Mucosa of descending colon (tissue), 3 donors: ENCODE measurements at places on chromosomes 11 and 22. TPM values are rescaled to one million over a fixed set of nuclear protein-coding genes. Genes with fewer than 3 reads are reported as not detected.

- no peak for DNase-seq
These were observed 6.2 kb downstream of the PTPN5 start for GRCh38 chr11:18785411-18785810.

DNA sequence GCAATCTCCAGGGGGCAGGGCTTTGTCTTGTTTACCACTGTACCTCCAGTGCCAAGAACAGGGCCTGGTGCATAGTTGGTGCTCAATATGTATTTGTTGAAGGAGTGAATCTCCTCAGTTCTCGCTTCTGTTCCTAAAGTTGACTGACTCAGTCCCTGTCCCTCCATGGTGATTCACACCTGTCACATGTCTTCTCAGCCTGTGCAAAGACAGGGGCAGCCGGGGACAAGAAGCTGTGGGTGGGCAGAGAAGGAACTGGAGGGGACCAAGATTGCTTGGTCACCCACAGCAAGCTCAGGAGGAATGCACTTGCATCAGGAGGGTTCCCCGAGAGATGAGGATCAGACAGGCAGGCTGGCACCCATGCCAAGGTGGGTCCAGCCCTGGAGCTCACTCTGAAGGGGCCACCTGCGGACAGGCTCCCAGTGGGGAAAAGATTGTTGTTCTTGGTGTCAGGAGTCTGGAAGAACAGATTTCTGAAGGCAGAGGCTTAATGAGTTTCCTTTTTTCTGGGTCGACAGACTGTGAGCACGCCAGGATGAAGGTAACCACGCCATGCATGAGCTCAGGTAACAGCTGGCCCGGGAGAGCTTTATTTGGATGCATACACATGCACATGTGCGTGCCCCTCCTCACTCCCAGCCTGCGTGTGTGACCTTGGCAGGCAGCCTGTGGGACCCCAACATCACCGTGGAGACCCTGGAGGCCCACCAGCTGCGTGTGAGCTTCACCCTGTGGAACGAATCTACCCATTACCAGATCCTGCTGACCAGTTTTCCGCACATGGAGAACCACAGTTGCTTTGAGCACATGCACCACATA is 16.9 kb downstream of the IL17RA start:
- no peak for DNase-seq

TRAPPC4 gene
- total RNA-seq: 58.4 TPM

DNA sequence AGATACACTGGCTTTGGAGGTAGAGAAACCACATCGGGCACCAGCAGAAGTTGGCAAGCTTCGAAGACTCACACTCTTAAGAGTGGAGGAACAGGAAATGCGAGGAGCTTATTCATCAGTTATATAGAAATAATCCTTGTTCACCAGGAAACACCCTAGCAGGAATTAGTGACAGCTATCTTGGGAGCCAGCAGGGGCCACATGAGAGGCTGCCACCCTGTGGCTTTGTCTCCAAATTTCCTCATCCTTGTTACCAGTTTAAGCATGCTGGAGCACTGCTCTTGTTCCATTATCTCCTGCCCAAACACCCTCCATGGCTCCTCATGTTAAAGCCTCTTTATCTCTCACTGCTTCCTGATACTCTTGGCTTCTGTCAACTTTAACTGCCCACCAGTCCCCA is 131.0 kb downstream of the PLEKHA7 start:
- DNase-seq: no peak

ALKBH3 gene
- 18.9 TPM for total RNA-seq

- DNase-seq: no peak
These were observed 297.1 kb upstream of the NCAM1 start for GRCh38 chr11:112663947-112664634.

EHF gene
- total RNA-seq: 372 TPM

TPBGL gene
- not detected for total RNA-seq

DNA sequence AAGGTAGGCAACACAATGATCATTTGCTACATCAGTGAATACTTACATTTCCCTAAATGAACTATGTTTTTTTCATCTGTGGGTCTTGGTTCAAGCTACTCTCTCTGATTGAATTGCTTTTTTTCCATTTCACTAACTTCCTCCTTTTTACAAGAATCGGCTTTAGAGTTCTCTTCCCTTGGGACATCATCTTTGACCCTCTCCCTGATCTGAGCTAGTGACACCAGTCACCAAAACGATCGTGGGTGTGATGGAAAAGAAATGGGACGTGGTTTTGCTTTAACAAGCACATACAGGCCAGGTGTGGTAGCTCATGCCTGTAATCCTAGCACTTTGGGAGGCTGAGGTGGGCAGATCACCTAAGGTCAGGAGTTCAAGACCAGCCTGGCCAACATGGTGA is 129.9 kb downstream of the WT1 start:
- DNase-seq: no peak

BIRC3 gene
- total RNA-seq: 116 TPM

GRCh38 chr11:131692151-131692550 is 321.7 kb downstream of the NTM start:
- no peak for DNase-seq

GRCh38 chr22:36409911-36410756 is 22.4 kb upstream of the MYH9 start:
- peak; percentile 97 for DNase-seq

DNA sequence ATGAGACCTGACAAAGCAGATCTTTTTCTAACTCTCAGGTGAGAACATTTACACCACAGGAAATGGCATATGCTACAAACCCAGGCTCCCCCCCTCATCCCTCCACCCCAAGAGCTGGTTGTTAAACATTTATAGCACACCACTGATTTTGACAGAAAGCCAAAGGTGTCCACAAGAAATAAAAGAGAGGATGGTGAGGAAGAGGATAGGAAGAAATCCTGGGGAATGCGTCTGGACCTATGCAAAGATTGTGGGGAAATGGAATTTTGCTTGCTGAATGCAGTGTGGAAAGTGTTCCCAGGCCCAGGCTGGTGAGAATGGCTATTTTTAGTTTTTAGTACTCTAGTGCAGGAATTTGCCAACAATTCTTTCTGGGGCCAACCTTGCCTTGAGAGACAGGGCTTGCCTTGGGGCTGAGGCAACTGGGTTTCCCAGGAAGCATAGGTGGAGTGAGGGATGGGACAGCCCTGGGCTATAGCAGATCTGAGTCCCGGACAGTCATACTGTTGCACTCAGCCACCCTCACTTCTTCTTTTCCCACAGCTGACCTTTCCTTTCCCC is 163.9 kb downstream of the ADAMTS15 start:
- no peak for DNase-seq

DNA sequence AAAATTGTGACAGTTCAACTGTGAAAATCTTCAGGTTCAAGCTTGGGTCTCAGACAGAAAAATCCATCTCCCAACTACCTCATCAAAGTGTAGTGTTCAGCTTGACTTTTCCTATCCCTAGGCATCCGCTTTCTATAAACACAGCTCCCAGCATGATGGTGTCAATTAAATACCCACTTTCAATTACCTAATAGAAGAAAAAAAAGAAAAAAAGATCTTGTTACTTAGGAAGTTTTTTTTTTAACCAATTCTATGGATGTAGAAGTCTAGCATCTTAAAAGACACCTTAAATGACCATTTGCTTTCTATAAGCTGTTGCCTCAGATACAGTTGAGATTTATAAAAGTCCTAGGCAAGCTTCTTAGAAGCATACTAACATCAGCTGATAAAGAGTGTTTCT is 244.1 kb upstream of the MTNR1B start:
- no peak for DNase-seq

GRCh38 chr22:17152971-17153370 is 6.1 kb downstream of the HDHD5 start:
- DNase-seq: no peak

DKK3 gene
- total RNA-seq: 18.9 TPM

DNA sequence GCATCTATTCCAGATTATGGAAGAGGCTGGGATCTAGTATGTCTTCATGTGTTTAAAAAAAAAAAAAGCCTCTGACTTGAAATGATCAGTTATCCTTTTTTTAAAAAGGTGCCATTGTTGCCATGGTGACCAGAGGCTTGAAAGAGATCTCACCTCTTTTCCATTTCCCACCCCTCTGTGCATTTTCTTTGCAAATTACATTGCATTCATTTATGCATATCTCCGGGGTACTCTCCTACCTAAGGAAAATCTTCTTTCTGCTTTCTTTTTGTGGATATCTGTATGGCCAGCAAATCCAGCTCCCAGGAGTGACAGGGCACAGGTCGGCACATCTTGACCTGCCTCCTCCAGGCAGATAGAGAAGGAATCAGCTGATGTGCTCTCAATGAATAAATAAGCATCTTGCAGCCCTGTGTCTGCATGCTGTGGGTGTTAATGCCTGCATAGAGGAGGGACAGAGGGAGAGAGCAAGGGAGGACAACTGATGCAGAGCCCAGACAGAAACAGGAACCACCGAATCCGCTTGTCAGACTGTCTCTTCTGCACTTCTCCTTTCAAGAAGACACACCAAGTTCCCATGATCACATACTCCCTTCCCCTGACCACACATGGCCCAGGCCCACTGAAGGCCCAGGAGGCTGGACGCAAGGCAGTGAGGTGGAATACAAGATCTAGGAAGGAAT is 50.9 kb downstream of the CWC15 start:
- no peak for DNase-seq

RFPL3 gene
- total RNA-seq: not detected

GRCh38 chr22:48340727-48341709 is 1486.7 kb downstream of the BRD1 start:
- no peak for DNase-seq

DNA sequence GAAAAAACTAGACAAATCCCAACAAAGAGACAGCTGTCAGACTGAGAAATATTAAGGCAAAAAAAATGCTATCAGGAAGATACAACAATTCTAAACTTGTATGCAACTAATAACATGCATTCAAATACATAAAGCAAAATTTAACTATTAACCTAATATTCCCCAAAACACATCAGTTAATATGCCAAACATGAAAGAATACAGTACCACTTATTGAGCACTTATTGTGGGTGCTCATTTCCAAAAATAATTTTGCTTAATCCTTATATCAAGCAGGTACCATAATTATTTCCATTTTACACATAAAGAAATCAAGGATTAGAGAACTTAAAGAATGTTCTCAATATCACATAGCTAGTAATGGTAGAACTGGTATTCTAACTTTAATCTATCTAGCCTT is 67.7 kb upstream of the HMGXB4 start:
- DNase-seq: no peak

- peak; percentile 68 for DNase-seq
These were observed 7.6 kb upstream of the MCM5 start for GRCh38 chr22:35392357-35392756.

DNA sequence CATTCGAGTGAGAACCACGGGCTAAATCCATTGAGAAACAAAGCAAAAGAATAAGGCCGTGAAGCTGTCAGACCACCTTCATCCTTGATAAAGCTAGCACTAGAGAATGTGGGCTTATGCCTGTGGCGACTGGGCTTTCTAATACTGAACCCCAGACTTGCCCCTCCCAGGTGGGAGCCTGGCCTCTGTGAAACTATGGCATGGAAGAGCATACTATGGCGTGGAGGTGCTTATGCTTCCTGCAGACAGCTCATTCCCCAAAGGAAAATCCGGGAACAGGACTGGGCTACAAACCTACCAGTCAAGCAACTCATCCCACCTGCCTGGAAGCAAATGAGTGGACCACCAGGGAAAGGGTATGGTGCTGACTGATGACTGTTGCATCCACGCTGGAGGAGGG is 92.4 kb downstream of the ZC3H12C start:
- DNase-seq: no peak

DNA sequence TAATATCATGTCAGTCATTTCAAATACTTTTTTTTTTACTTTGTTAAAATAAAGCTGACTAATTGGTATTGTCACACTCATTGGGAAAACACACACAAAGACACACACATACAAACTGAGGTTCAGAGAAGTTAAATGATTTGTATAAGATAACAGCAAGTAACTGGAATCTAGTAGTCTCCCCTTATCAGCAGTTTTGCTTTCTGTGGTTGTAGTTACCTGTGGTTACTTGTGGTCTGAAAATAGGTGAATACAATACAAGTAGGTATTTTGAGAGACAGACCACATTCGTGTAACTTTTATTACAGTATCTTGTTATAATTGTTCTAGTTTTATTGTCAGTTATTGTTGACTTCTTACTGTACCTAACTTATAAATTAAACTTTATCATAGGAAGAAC is 610.9 kb downstream of the CNTN5 start:
- DNase-seq: no peak

DNA sequence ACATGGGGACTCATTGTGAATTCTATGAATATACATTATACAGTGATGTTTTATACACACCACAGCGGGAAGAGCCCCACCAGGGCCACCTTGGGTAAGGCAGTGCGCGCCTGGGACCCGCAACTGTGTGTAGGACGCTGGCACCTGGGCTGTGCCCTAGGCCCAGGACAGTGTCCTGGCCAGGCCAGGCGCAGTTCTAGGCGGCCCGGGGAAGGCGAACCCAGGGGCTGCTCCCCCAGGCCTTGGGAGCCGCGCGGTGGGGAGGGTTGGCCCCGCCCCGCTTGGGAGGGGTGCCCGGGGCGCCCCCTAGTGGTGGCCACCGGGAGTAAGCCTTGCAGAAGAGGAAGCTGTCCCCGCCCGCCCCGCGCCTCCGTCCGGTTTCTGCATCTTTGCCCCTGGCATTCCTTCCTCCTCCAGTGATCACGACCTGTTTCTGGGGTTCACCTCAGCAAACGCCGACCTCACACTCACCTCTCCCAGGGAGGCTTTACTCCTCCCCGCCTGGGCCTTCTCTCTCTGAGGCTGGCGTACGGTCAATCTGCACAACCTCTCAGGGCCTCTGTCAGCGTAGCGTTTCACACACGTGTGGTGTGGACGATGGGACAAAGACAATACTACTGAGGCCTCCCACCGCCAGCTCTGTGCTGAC is 9.5 kb upstream of the EHD1 start:
- DNase-seq: peak; percentile 94

KRTAP5-2 gene
- total RNA-seq: not detected

DNA sequence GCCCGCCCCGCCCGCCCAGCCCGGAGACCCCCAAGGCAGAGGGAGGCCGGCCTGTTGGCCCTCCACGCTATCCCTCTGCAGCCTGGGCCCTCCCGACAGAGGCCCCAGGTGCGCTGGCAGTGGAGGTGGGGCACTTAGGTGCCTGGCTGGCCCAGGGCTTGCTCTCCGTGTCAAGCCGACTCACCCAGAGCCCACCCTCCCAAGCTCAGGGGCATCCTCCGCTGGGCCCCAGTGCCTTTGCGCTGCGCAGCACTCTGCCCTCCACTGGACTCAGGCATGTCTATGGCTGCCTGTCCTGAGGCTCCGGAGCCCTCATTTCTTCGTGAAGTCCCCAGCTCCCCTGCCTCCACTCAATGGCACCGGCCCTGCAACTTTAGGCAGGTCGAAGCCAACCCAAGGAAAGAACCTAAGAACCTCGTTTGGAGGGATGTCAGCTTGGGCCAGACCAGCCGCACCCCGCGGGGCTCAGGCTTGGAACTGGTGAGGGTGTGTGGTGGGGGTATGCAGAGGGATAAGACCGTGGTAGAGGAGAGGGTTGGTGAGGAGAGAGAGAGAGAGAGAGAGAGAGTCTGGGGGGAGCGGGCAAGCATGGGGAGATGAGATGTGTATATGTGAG is 6.1 kb downstream of the SMIM45 start:
- DNase-seq: no peak

DNA sequence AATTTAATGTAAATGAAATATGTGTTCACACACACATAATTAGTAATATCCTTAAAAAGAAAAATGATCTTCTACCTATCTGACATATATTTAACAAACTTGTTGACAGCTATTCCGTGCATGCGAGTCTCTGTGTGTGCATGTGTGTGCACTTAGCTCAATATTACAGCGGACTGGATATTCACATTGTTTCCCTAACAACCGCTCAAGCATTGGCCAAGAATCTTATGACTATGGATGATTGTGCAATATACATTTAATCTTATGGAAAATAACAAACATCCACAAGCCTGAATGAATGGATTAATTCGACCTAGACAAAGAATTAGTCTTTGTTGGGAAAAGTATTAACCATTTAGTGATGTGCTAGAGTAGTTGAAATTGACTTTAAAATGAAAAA is 1078.6 kb downstream of the LRRC4C start:
- DNase-seq: no peak
